Islet precursor cell (in vitro differentiated cells): ENCODE measurements at places on chromosomes 11 and 22.

DNA sequence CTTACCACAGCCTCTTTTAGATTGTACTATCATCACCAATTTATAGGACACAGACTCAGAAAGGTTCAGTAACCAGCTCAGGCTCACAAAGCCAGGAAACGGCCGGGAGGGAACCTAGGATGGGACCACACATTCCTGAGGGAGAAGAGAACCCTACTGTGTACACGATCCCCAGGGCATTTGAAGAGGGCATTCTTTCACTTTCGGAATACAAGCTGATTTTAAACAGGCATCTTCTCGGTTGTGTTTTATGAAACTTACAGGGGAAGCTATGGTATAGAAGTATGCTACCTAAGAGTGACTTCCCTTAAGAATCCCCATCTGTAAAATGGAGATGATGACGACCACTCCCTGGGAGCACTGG, 19.0 kb downstream of the SMCO4 start:
- no peak for DNase-seq

DNA sequence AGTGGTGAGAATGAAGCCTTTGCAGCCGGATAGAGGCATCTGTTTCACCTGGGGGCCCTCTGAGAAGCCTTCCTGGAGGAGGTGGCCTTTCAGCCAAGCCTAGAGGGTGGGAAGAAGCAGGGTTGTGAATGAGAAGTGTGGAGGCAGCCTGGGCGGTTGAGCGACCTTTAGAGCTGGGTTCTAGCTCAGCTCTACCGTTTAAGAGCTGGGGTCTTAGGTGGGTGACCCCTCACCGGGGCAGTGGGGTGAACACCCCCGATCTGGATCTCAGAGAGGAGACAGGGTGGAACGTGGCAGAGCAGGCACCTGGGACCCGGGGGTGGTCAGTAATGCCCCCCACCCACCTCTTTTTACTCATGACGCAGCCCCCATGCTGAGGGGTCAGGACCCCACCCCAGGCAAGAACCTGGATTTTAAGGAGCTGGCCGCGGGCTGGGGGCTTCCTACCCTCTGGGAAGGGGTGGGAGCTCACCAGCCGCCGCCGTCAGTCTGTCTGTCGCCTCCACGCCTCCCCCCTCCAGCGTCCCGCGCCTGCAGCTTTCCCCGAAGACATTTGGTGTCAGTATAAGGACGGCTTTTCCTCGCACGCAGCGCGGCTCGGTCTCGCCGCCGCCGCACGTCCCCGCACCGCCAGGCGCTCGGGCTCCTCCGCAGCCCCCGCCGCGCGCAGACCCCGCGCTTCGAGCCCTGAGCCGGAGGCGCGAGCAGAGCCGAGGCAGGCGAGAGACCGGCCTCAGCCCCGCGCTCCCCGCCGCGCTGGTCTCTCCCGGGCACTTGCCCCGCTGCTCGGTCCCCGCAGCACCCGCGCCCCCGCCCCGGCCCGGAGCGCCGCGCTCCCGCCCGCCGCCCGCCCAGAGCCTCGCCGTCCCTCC, 13.3 kb upstream of the CACNA1I start:
- no peak for DNase-seq

- DNase-seq, result no peak
These were observed 28.5 kb upstream of the RBX1 start for GRCh38 chr22:40922484-40923303.

GRCh38 chr11:17992916-17993315, 19.9 kb downstream of the SERGEF start:
- DNase-seq, result no peak

- peak; percentile 88 for DNase-seq
These were observed 16.6 kb upstream of the ARHGAP8 start for GRCh38 chr22:44735518-44736428.

DNA sequence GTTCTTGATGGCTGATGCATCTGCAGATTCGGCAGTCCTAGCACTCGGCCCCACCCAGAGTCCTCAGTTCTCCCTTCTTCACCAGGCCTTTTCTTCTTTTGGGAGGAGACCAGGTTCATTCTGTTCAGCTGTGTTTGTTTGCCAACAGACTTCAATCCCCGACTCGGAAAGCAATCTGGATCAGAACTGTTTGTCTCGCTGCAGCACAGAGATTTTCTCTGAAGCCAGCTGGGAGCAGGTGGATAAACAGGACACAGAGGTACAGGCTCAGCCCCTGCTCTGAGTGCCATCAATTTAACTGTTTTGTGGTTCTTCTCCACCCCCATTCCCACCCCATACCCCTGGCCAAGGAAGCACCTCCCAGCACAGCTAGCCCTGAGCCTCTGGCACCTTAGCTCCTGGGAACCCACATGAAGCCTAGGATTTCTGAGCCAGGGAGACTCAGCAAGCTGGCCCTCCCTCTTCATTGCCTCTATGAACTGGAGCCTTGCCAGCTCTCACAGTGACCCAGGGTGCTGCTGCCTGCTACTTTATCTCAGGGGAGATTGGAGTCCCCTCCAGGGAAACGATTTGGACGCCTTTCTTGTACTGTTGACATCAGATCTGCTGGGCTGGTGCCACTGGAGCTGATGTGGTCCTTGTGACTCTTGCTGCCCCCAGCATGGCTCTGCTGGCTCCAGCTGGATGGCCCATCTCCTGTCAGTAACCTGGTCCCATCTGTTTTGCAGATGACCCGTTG, 58.2 kb upstream of the HORMAD2 start:
- DNase-seq, result no peak

DNA sequence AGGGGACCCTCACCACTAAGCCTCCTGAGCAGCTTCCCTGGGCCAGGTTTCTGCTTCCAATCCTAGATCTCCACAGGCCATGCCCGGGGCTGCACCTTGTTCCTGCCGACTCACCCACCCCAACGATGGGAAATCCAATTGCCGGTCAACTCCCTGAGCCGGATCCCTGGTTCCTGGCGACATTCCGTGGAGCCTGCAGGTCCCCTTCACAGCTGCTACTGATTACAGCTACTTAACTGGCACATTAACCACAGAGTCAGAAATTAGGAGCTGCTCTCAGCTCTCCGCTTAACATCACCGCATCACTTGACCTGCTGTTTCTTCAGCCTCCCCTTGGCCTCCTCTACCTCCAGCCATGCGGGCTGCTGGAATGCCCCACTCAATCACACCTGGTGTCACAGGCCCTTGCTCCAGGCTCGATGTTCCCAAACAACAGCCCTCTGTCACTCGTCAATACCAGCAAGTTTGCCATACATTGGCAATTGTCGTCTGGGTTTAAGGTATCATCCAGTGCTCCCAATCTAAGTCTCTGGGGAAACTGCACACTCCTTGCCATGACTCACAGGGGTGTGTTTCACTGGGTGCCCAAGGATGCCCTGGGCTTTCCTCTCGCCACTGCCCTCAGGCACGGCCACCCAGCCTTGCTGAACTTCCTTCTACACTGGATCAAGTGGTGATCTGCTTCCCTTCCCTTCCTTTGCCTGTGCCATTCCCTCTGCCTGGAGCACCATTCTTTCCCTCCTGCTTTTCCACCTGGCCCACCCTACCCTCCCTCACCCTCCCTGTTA, 181.0 kb downstream of the MN1 start:
- peak; percentile 71 for DNase-seq

DNA sequence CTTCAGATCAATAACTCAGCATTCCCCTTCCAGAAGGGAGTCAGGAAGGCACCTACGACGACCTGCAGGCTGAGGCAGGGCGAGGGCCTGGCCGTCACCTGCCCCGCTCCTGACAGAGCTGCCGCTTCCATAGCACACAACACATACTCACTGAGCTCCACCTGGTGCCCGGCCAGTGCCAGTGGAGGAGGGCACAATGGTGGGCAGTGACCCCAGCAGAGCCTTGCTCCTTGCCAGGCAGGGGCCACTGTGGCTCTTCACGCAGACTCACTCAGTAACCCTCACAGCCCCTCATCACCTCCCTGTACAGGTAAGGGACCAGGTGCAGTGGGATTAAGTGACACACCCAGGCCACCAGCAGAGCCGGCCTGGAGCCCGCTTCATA, 24.6 kb downstream of the LRFN4 start:
- DNase-seq, result no peak

DNA sequence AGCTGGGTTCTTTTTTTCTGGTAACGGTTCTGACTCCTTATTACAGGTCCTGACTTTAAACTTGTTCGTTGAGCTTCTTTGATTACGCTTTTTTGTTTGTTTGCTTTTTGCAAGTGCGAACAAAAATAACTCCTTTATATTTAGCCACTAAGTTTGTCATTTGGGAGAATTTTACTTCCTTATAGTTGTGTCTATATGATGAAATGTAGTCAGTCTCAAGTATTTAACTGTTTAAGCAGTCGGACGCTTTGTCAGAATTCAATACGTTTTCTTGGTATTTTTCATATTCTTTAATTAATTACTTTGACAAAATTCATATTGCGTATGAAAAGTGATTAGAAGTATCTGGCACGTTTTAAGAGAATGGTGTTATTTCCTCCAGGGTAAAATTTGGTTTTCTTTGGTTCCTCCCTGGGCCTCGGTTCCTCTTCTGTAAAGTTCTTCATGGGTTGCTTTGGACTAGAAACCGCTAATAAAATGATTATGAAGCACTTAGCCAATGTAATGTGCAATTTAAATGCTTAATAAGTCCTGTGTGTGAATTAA, 1.3 kb downstream of the CBL start:
- no peak for DNase-seq

DNA sequence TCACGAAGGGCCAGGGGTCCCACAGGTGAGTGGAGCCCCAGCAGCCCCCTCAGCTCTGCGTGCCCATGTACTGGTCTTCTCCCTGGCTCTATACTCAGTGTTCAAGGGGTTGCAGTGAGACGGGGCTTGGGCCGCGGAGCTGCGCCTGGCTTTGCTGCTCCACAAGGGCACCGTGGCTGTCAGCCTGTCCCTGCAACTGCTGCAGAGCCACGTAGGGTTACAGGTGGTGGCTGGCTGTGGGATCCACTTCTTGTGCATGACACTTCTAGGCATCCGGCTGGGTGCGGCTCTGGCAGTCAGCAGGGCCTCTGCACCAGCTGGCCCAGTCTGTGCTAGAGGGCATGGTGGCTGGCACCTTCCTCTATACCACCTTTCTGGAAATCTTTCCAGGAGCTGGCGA, 14.3 kb downstream of the MTFP1 start:
- no peak for DNase-seq

- DNase-seq, result peak; percentile 94
These were observed 2.9 kb downstream of the BCR start for GRCh38 chr22:23183061-23183698.

DNA sequence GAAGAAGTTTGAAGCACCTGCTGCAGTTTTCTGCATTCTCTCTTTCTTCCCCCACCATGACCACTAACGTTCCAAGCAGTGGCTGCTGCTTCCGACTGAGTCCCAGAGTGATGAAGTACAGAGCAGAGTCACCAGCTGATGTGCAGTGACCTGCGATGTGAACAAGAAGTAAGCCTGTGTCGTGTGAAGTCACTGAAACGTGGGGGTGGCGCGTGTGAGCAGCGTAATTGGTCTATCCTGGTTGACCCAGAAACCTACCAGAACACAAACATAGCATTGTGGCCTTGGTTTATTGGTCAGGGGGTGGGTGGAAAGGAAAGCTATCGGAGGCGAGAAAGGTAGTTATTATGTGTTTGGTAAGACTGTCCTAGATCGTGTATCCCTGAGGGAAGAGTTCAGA, 3.5 kb downstream of the KRTAP5-7 start:
- peak; percentile 25 for DNase-seq
